ENCODE measurements at places on chromosomes 3 and 15. TPM values are rescaled to one million over a fixed set of nuclear protein-coding genes. Genes with fewer than 3 reads are reported as not detected.

Gene ECE2
- polyA plus RNA-seq, result not detected

Gene SCN5A
- polyA plus RNA-seq, result 8.5 TPM

Gene CHST2
- polyA plus RNA-seq, result 8.4 TPM

Gene GOLGA8Q
- polyA plus RNA-seq, result not detected

Gene STARD9
- 2.2 TPM for polyA plus RNA-seq

Gene MTMR10
- polyA plus RNA-seq, result 8.5 TPM

Gene ISY1
- polyA plus RNA-seq, result 51.9 TPM

Gene LMAN1L
- not detected for polyA plus RNA-seq

Gene SHF
- polyA plus RNA-seq, result 24.9 TPM

GRCh38 chr3:171416061-171416460 lies 44.1 kb downstream of the TNIK start:
- H3K36me3 ChIP-seq, result no peaks in the 10 kb centered on the region
- no peak overlapping the region for H3K27ac ChIP-seq
- H3K4me3 ChIP-seq, result no peak overlapping the region
- H3K27me3 ChIP-seq, result no peaks in the 10 kb centered on the region
- peaks cover 29% of the 10 kb centered on the region for H3K4me1 ChIP-seq

DNA sequence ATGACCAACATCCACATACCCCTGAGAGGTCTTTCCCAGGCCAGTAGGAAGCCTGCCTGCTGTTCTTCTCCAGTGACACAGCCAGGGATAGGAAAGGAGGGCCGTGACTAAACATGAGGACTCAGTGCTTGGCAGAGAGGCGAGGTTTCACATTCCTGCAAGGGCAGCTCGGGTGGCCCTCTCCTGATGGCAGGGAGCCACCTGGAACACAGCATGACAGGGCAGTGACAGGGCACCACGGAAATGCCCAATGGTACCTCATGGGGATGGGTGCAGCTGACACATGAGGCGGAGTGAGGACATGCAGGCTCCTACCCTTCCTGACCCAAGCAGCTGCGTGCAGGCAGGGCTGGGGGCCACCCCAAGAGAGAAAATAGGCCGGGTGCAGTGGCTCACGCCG lies 7.4 kb upstream of the TGM5 start:
- no peaks in the 10 kb centered on the region for H3K36me3 ChIP-seq
- no peaks in the 10 kb centered on the region for H3K27me3 ChIP-seq
- H3K4me1 ChIP-seq, result no peaks in the 10 kb centered on the region
- DNase-seq, result no peak
- no peak overlapping the region for H3K4me3 ChIP-seq

DNA sequence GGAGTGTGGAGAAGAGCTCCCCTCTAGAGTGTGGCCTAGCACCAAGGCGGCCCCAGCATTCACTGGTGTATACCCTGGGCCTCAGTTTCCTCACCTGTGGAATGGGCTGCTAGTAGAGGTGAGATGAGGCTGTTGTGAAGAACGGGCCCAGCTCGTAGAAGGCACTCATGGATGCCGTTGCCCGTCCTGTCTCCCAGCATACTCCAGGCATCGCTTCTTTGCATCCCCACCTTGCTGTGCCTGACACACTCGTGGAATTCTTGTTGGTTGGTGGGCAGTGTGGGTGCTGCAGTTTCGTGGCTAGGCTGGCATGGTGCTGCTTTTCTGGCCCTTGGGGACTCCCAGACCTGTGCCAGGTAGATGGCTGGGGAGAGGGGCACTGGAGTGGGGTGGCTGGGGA lies 76.7 kb downstream of the SMAD6 start:
- H3K4me1 ChIP-seq, result peaks cover 61% of the 10 kb centered on the region
- H3K27me3 ChIP-seq, result no peaks in the 10 kb centered on the region
- peak overlapping the region; percentile 74 for H3K27ac ChIP-seq
- H3K4me3 ChIP-seq, result no peak overlapping the region
- peaks cover 18% of the 10 kb centered on the region for H3K36me3 ChIP-seq
- DNase-seq, result no peak

DNA sequence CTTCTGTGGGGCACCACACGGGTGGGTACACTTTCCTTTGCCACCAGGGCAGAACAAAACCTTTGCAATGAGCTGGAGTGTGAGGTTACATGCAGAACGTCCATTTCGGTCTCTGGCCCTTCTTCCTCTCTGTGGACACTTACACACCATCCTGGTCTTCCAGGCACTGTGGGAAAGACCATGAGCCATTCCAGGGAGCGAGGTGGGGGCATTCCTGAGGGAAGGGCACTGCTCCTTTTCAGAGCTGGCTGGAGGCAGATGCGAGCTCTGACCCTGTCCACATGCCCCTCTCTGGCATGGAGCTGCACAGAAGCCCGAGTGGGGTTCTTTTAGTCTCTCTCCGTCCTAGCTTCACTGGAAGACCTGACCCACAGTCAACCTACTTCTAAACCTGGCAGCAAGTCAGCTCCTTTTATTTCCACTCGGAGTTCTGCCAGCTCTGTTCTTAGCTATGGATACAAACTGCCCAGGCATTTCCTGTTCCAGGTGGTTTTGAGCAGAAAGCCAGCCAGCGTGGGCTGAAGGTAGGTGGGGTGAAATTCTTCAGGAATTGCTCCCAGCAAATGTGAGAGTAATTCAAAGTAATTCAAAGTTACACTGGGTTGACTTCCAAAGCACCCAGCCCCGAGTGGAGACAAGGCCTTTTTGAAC lies 281.4 kb downstream of the ADAMTS17 start:
- DNase-seq, result peak; percentile 75
- no peaks in the 10 kb centered on the region for H3K4me1 ChIP-seq
- no peak overlapping the region for H3K4me3 ChIP-seq
- no peaks in the 10 kb centered on the region for H3K36me3 ChIP-seq
- no peaks in the 10 kb centered on the region for H3K27me3 ChIP-seq

DNA sequence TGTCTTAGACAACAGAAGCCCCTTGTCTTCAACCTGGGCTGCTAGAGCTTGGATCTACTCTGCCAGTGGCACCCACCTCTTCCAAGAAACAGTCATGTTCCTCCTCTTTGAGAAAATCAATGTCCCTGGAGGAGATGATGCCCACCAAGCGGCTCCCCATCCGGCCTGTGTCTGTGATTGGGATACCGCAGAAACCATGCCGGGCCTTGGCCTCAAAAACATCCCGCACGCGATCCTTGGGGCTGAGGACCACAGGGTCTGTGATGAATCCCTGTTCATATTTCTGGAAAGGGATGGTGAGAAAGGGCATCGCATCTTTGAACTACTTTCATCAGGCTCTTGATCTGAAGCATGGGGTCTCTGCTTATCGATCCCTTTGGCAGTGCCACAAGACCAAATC lies 1.6 kb downstream of the IMPDH2 start:
- H3K27me3 ChIP-seq, result no peaks in the 10 kb centered on the region
- H3K36me3 ChIP-seq, result peaks cover 44% of the 10 kb centered on the region
- H3K4me3 ChIP-seq, result no peak overlapping the region

GRCh38 chr15:89157918-89158564 lies 63.3 kb downstream of the RLBP1 start:
- H3K27me3 ChIP-seq, result no peaks in the 10 kb centered on the region
- H3K4me3 ChIP-seq, result no peak overlapping the region
- peaks cover 18% of the 10 kb centered on the region for H3K4me1 ChIP-seq
- H3K36me3 ChIP-seq, result peaks cover 13% of the 10 kb centered on the region
- DNase-seq, result no peak

DNA sequence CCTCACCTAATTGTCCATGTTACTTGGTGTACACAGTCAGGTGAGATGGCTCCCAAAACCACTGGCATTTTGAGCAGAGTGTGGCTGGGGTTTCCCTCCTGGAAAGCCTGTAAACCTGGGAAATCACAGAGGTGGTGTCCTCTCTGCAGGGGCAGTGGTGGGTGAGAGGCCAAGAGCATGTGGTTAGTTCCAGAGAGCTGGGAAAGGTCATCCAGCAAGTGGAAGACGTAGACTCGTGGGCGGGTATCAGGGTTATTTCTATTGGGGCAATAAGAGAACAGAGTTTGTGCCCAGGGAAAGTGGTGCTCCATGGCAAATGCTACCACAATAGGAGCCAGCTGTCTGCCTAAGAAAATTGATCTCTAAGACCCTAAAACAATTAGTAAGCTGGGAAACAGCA lies 44.6 kb upstream of the LIMD1 start:
- H3K27me3 ChIP-seq, result no peaks in the 10 kb centered on the region
- peaks cover 5% of the 10 kb centered on the region for H3K36me3 ChIP-seq
- peaks cover 36% of the 10 kb centered on the region for H3K4me1 ChIP-seq
- no peak overlapping the region for H3K4me3 ChIP-seq

DNA sequence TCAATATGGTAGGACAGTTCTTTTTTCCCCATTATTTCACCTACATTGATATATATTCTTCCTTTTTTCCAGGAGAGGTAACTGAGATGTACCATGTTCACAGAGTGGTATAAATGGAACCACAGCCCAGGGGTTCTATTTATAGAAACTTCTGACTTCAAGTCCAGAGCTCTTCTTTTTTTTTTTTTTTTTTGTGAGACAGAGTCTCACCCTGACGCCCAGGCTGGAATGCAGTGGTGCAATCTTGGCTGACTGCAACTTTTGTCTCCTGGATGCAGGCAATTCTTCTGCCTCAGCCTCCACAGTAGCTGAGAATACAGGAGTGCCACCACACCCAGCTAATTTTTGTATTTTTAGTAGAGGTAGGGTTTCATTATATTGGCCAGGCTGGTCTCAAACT lies 267.1 kb upstream of the TPRG1 start:
- H3K27me3 ChIP-seq, result no peaks in the 10 kb centered on the region
- H3K4me3 ChIP-seq, result no peak overlapping the region
- no peaks in the 10 kb centered on the region for H3K36me3 ChIP-seq
- peak; percentile 10 for DNase-seq
- H3K4me1 ChIP-seq, result no peaks in the 10 kb centered on the region

GRCh38 chr3:71388535-71389120 lies 194.9 kb downstream of the FOXP1 start:
- H3K36me3 ChIP-seq, result no peaks in the 10 kb centered on the region
- no peak overlapping the region for H3K27ac ChIP-seq
